Skeletal muscle cell (primary cell): ENCODE measurements at places on chromosomes 1 and 21.

GRCh38 chr21:41783476-41784180 is 16.8 kb upstream of the RIPK4 start:
- no peak for DNase-seq

- DNase-seq: no peak
Observed at GRCh38 chr21:46160907-46161632, 5.7 kb upstream of the FTCD start.

DNA sequence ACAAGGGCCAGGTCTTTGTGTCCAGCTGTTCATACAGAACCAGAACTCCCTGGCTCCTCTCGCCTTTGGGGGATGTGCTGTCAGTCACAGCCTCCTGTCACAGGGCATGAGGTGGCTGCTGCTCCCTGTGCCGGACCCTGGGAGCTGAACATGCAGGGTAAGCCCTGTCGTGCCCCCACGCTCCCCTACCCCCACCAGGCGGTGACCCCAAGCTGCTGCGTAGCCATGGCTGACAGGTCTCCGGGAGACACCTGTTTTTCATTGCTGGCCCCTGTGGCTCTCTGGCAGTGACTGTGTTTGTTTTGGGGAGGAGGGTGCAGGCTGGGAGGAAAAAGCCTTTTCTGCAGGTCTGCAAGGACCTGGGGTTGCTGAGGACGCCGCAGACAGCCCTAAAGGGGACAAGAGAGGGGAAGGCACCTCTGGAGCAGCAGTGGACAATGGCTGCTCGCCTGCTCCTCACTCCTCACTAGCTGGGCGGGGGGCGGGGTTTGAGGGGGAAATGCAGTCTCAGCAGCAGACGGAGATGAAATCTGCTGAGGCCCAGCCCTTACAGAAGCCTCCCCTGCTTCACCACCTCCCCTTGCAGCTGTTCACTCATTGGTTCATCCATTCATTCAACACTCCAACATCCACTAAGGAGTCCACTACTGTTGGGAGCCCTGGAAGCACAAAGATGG is 81.4 kb downstream of the TRABD2B start:
- no peak for DNase-seq

- no peak for DNase-seq
Observed at GRCh38 chr1:117044217-117044616, 15.9 kb upstream of the TTF2 start.

DNA sequence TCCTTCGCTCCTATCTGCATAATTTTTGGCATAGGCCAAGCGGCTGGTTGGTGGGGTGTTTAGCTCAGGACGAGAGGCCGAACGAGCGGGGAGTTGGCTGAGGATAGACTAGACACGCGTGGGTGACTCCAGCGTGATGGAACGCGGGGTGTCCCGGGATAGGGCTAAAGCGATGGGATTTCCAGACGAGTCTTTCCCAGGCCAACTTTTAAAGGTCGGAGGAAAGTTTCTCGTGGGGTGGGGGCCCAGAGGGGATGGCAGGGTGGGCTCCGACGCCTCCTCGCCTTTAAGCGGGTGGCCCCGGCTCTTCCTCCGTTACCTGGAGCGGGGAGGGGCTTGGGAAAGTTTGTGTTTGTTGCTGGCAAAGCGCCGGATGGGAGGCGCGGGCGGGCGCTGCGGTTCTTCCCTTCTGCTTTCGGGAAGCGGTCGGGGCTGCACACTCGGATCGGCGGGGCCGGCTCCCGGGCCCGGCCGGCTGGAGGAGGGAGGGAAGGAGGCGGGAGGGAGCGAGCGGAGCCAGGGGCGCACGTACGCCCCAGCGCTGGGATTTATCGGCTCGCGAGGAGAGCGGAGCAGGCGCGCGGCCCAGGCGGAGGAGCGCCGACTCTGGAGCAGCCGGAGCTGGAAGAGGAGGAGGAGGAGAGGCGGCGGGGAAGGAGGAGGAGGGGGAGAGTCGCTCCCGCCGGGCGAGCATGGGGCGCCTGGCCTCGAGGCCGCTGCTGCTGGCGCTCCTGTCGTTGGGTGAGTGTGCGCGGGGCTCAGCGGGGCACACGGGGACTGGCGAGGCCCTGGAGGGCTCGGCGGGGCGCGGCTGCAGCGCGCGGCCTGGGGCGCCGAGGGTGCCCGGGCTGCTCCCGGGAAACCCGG is at the start of gene PTGFRN:
Gene PTGFRN (plus strand): TSS at position 405 of the 867 bp plus-strand sequence. CDS start 288 bp downstream, at position 693.
- DNase-seq: peak; percentile 36

DNA sequence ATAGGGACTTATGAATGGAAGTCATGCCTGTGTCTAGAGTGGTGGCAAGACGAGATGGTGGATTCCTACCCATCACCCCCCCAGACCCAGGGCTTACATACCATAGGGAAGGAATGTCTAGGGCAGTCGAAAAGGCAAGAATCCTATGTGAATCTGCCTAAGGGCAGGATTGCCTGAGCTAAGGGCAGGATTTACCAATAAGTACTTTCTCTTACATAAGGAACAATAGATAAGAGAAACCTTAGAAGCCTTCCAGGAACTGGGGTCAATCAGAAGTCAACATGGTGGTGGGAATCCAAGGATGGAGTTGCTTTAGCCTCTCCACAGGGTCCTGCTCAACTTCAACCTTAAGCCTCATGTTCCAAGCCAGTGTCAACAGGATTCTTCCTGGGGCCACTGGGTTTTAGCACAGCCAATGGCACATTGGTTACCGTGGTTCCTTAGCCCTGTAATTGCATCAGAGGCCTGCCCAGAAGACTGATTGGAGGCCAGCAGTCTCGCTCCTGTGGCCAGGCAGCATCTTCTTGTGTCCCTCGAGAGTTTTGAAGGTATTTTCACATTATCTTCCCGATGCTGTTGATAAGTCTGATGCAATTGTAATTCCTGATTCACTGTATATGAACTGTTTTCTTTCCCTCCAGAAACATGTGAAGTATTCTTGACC is 20.7 kb downstream of the BACE2 start:
- DNase-seq: no peak

DNA sequence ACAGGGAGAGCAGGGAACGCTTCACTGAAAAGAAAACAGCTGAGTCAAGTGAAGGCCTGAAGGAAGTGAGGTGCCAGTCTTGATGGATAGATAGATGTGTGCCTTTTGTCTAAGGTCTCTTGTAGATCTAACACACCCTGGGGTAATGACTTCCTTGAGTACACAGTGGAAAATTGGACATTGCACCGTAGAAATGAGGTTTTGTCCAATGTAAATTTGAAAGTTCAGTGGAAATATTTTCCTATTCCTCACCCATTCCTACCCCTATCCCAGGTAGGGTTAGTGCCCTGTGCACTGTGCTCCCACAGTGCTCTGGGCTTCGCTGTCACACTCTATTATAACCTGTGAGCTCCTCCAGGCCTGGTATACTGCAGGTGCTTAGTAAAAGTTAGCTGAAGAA is 24.3 kb downstream of the ZMYND12 start:
- DNase-seq: no peak

GRCh38 chr1:52634111-52634510 is 1.1 kb downstream of the SHISAL2A start:
- DNase-seq: no peak

DNA sequence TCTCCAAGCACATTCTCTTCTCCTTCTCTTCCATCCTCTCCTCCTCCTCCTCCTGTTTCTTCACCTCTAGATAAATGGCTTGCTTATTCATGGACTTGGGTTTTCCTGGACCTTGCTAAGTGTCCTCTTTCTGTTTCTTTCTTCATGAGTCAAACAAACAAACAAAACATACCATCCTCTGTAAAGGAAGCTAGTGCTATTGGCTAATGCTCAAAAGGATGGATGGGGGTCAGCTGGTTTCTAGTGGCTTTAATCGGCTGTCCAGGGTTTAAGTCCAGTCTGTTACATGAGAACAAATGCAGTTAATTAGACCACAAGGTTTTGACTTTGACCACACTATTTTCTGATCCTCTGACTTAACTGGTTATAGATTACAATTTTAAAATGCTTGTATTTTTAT is 83.8 kb upstream of the TSPAN2 start:
- no peak for DNase-seq

GRCh38 chr1:119964673-119965363 is 68.5 kb upstream of the ADAM30 start:
- DNase-seq: peak; percentile 39

DNA sequence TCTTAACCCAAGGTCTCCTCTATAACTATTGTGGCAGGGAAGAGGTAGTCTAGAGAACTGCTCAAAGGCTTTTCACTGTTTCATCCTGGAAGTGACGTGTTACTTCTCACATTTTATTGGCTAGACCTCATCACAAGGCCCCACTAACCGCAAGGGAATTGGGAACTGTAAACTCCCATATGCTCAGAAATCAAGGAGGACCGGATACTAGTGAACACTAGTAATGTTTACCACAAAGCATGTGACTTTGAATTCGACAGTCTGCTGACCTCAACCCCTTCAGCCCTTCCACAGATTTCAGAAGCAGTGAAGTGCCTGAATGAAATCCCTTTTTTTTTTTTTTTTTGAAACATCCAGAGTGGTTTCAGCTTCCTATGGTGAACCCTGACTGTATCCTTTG is 3.4 kb upstream of the EEIG2 start:
- no peak for DNase-seq

- no peak for DNase-seq
Observed at GRCh38 chr1:52876843-52877242, 34.3 kb downstream of the ZYG11A start.

DNA sequence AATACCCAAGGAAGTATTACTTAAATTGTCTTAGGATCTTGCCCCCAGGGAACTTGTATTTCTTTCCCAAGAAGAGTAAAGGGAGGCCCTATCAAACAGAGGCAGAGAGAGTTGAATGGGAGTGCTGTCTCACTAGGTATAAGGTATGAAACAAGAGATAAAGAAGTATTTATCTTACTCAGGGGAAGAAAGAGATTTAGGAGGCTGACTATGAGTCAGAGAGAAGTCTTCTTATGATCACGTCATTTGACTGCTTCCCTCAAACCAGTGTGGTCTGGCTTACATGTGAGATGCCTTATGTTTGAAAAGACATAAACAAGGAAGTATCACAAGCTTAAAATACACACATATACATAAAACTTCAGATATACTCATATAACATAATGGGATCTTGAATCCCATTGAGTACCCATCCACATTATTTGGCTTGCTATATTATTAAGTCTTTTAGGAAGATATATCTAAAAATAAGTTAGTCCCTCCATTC is 29.6 kb downstream of the DUSP10 start:
- peak; percentile 79 for DNase-seq

GRCh38 chr1:37995751-37996345 is 6.0 kb upstream of the SF3A3 start:
- peak; percentile 88 for DNase-seq

GRCh38 chr1:22064751-22065402 is 12.4 kb downstream of the CDC42 start:
- DNase-seq: no peak

DNA sequence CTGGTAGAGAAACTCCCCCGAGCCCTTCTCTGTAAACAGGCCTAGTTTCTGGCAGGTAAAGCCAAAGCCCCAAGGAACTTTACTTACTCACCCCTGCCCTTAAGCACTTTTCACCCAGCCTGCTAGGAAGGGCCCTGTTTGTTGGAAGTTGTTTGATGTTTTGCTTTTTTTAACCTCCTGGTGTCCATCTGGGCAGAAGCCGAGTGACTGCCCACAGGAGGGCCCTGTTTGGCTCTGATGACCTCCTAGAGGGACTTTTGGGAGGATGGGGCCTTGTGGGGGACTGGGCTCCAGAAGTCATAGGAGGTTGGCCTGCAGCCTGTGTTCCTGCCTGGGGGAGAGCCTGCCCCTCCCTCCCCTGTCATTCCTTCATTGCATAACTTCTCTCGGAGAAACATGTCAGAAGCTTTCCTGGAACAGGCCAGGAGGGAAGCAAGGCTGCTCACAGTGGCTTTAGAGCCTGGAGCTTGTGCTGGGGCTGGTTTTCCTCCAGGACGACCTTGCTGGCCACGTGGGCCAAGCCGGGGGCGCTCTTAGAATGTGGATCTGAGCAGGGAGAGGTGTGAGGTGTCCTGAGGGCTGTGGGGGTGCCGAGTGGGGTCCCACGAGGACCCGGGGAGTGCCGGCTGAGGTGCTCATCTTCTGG is 33.9 kb downstream of the COQ8A start:
- DNase-seq: peak; percentile 14

- no peak for DNase-seq
Observed at GRCh38 chr1:207346513-207346912, 25.0 kb downstream of the CD55 start.

GRCh38 chr21:28767523-28767922 is 225.2 kb downstream of the LTN1 start:
- no peak for DNase-seq

DNA sequence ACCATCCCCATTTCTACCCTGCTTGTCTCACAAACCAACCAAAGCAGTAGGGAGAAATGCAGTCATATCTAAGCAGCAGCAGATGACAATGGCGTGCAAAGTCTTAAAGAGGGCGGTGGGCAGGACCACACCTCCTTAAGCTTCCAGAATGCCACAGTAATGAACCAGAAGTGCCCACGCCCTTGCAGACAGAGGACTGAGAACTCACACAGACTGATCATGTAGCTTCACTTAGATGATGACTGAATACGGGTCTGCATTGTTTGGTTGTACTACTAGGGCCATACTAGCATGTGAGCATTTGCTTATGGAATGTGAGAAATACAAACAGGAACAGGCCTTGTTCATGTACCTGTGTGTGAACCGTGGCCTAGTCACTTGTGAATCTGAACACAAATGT is 246.0 kb downstream of the RPS6KC1 start:
- no peak for DNase-seq

DNA sequence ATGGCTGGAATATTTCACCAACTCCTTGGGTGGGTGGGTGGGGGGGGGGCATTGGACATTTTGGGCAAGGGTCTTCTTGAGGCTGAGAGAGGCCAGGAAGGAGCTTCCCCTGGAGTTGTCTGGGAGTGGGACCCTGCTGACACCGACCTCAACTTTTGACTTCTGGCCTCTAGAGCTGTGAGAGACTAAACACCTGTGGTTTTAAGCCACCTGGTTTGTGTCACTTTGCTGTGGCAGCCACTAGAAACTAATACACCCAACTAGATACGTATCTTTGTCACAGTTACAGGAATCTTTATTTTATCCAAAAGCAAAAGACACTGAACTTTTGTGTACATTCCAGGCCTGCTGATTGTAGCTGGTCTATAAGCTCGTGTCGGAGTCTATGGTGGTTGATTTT is 9.9 kb upstream of the RIPK4 start:
- no peak for DNase-seq

GRCh38 chr1:180397175-180397574 is 105.2 kb downstream of the ACBD6 start:
- no peak for DNase-seq

- DNase-seq: no peak
Observed at GRCh38 chr1:93442741-93443140, 5.2 kb upstream of the FNBP1L start.

- DNase-seq: no peak
Observed at GRCh38 chr1:157279138-157279801, 141.1 kb upstream of the ETV3 start.

- DNase-seq: no peak
Observed at GRCh38 chr1:212982430-212983152, 32.2 kb downstream of the VASH2 start.

- no peak for DNase-seq
Observed at GRCh38 chr1:114025609-114026401, 46.5 kb downstream of the OLFML3 start.

- no peak for DNase-seq
Observed at GRCh38 chr1:58888833-58889232, 105.0 kb upstream of the JUN start.
